GM04503 (cell line): ENCODE measurements at places on chromosomes 7 and 10.

- DNase-seq, result no peak
Measured at GRCh38 chr10:80946957-80947726, 409.4 kb downstream of the SH2D4B start.

- DNase-seq, result no peak
Measured at GRCh38 chr7:29300649-29301048, 106.1 kb downstream of the CHN2 start.

DNA sequence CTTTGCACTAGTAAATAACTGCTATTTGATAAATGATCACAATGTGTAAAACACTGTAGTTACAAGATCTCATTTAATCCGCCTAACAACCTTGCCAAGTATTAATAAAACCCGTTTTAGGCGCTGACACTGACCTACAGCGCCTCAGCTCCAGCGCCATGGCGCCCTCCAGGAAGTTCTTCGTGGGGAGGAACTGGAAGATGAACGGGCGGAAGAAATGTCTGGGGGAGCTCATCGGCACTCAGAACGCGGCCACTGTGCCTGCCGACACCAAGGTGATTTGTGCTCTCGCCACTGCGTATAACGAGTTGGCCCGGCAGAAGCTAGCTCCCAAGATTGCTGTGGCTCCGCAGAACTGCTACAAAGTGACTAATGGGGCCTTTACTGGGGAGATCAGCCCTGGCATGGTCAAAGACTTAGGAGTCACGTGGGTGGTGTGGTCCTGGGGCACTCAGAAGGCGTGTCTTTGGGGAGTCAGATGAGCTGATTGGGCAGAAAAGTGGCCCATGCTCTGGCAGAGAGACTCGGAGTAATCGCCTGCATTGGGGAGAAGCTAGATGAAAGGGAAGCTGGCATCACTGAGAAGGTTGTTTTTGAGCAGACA lies 1.1 kb upstream of the TNPO3 start:
- DNase-seq, result no peak

DNA sequence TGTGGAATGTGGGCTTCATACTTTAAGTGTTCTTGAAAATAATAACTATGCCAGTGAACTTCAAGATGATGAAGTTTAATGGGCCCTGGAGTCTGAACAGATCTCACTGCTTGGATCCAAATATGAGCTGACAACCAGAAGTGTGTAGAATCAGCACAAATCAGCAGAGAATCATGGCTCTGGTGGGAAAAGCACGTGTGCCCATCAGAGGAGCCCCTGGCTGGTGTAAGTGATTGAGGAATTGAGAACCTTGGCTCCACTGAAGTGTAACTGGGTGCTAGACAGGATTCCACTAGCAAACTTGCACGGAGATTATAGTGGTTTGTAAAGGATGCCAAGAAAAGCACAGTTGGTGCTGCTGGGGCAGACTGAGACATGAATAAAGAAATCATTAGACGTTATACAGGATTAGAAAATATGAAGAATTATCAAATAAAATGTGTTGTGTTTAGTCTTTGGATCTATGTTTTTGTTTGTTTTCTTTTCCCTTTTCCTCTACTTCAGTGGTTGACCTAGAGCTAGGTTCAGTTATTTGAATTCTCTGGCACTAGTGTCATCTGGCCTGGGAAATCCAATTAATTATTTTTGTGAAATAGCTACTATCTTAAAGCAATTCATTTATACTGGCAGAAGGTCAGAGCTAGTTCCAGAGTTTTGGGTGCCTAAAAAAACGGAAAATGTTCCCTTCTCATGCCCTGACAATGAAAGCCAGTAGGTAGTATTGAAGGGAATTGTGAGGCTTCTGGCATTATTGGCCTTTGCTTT lies 175.7 kb upstream of the MEOX2 start:
- DNase-seq, result no peak

GRCh38 chr10:128631801-128632241 lies 505.6 kb upstream of the MKI67 start:
- DNase-seq, result no peak

DNA sequence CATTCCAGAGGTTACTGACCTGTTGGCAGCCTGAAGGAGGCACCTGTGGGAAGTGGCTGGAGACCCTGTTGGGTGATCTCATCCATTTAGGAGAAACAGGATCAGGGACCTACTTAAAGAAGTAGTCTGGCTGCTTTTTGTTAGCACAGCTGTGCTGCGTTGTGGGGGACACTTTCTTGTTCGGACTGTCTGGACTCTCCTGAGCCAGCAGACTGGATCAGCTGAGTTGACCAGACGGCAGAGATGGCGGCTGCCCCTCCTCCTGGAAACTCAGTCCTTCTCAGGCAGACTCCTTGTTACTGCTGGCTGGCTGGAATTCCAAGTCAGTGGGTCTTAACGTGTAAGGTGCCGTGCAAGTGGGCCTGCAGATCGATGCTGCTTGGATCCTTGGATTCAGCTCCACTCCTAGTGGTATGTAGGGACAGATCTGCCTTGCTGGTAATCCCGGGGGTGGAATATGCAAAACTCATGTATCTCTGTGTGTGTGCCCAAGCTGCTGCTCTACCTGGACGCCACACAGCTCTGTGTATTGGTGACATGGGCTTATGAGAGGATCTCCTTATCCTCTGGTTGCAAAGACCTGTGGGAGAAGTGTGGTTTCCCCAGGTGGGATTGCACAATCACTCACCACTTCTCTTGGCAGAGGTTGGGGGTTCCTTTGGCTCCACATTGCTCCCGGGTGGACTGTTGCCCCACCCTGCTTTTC lies 87.3 kb downstream of the CCSER2 start:
- no peak for DNase-seq

DNA sequence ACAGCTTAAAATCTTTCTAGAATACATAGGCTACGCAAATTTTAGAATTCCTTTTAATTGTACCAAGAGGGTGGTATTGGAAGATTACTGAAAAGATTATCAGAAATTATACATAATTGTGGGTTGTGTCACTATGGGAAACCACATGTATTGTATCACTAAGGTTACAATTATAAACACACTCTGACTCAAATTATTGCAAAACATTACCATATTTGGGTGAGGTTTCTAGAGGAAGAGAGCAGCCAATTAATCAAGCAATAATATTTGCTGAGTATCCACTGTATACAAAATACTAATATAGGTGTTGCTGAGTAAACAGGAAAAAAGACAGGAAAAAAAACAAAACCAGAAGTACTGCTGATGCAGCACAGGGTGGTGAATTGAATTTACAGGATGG lies 3.1 kb upstream of the CAPZA2 start:
- peak; percentile 80 for DNase-seq

DNA sequence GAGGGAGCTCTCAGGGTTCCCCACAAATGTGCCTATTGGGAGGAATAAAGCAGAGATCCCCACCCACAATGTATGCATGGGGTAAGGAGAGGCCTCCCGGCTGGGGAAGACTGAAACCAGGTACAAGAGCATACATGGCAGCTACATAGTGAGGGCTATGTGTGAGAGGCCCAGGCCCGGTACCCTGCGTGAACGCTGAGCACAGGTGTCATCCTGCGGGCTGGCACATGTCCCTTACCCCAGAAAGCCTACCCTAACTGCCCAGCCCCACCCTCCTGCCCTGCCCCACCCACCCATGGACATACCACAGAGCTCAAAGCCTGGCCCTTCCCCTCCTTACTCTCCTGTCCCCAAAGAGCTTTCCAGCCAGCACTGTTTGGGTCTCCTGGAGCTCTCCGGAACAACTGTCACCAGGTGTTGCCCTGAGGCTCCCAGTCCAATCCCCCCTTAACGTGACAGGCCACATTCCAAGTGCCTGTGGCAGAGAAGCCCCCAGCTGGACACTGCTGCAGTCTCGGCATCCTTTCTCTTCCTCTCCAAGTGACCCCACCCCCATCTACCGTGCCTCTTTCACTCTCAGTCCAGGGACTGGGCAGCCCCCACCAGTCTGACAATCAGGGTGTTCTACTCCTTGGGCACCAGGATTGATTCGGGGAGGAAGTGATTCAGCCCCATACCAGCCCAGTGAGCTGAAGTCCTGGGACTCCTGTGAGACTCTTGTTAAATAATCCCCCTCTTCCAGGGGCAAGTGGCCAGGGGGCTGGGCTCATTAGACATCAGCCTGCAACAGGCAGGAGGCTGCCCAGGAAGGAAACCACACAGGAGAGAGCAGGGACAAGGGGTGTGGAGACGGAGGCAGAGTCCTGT lies 19.6 kb downstream of the GRID1 start:
- no peak for DNase-seq

- peak; percentile 80 for DNase-seq
Measured at GRCh38 chr7:128742206-128742605, 3.0 kb downstream of the CALU start.

DNA sequence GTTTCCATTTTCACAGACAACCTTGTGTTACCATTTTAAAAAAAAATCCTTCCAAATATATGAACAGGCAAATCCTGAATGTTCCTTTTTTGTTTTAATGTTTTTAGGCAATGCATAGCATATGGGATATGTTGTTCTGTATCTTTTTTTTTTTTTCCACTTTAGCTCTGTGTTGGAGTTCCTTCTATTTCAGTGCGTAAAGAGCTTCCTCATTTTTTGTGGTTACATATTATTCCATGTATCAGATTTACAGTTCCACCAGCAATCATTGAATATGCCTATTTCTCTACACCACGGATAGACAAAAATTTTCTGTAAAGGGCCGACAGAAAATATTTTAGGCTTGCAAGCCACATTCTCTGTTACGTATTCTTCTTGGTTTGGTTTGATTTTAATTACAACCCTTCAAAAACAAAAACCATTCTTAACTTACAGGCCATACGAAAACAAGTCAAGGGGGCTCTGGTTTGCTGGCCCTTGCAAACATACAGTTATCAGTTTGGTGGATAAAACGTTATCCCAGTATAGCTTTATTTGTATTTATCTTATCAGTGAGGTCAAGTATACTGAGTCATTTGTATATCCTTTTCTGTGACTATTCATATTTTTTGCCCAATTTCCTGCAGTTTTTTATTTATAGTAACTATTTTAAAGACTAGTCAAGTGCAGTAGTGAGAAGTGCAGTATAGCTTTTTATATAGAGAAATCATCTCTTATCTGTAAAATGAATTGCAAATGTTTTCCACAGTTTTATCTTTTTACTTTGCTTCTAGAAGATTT lies 55.7 kb downstream of the RALA start:
- no peak for DNase-seq

GRCh38 chr7:1137517-1138167 lies 22.4 kb downstream of the ZFAND2A start:
- DNase-seq, result no peak

DNA sequence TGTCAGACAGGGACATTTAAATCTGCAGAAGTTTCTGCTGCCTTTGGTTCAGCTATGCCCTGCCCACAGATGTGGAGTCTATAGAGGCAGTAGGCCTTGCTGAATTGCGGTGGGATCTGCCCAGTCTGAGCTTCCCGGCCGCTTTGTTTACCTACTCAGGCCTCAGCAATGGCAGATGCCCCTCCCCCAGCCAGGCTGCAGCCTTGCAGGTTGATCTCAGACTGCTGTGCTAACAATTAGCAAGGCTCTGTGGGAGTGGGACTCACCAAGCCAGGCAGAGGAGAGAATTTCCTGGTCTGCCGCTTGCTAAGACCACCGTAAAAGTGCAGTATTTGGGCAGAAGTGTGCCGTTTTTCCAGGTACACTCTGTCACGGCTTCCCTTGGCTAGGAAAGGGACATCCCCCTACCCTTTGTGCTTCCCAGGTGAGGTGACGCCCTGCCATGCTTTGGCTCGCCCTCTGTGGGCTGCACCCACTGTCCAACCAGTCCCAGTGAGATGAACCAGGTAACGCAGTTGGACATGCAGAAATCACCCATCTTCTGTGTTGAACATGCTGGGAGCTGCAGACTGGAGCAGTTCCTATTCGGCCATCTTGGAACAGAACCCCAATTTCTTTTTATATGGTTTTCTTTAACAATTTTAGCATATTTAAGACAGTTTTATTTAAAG lies 28.4 kb upstream of the VWDE start:
- DNase-seq, result no peak

- DNase-seq, result no peak
Measured at GRCh38 chr10:31000867-31001266, 30.8 kb downstream of the ZNF438 start.

- DNase-seq, result no peak
Measured at GRCh38 chr10:97406064-97406463, 4.9 kb upstream of the RRP12 start.

DNA sequence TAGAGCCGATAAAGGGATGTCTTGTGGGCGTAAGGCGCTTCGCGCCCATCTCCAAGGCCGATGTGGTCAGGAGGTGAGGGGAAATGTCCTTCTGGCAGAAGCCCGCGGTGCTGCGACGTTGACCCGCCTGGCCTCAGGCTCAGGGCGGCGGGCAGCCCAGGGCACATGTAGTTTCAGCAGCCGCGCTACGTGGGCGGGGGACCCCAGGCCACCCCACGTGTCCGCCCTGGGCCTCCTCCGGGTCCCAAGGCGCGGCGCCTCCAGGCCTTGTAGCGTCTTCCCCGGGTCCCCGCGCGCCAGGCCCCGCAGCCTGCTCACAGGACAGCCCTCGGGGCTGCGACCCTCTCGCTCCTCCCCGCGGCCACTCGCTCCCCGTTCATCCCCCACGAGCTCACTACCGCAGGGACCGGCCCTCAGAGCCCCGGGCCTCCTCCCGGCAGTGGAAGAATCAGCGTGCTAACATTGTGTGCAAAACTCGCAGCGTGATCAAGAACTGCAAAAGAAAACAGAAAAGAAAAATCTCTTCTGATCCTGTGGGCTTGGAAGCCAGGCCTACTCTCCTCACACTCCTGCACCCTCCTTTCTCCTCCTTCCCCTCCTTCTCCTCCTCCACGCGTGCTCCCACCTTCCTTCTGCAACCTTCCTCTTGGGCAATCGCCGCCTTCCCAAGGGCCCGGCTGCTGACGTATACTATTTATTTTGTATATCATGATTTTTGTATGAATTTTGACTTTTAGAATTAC lies 4.4 kb upstream of the TBX20 start:
- no peak for DNase-seq

DNA sequence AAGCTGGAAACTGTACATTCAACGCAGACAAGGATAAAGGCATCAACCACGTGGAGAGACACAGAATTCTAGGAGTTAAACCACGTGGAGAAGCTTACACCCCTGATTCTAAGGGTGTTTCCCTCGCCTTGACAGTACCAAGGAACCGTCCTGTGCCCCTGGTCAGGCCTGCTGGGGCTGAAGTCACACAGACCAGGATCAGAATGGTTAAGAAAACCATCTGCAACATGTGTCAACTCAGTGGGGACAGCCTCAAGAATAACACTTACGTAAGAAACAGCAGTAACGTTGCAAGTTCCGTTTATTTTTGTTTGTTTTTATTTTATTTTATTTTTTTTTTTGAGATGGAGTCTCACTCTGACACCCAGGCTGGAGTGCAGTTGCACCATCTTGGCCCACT lies 55.6 kb downstream of the CHST15 start:
- DNase-seq, result no peak

DNA sequence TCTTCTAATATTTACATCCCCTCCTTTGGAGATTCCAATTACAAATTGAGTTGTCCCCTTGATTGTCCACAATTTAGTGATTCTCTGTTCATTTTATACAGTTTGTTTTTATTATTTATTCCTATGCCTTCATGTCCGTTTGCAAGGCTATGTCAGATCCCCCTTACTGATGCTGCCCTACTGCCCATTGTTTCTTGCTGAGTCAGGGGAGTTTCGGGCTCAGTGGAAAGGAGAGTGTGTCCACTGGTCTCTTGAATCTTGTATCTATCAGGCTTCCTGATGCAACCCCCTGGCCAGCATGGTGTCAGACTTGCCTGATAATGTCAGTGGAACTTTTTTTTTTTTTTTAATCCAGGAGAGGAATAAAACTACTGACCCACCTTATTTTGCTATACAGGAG lies 384.4 kb downstream of the CDC14C start:
- no peak for DNase-seq

GRCh38 chr10:16916496-16916895 lies 99.3 kb upstream of the RSU1 start:
- DNase-seq, result no peak
